ENCODE measurements at places on chromosomes 2 and 18.

DNA sequence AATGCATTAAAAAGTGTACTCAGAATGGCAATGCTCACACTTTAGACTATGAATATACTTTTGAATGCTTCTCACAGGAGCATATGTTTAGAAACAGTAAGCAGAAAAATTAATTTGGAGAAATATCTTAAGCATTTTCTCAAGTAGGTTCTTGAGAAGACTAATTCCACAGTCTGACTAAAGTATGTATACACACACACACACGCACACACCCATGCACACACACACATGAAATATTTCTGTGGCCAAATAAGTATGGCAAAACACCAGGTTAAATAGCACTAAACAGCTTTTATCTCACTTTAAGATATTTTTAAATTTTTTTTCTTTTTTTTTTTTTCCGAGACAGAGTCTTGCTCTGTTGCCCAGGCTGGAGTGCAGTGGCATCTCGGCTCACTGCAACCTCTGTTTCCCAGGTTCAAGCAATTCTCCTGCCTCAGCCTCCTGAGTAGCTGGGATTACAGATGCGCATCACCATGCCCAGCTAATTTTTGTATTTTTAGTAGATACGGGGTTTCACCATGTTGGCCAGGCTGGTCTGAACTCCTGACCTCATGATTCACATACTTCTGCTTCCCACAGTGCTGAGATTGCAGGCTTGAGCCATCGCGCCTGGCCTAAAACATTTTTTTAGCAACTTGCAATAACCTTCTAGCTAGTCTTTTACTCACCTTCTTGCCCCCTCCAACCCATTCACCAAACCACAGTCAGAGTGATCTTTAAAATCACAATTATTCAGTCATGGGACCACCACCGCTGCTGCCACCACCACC, 67.5 kb upstream of the SCG2 start:
- no peak for DNase-seq

DNA sequence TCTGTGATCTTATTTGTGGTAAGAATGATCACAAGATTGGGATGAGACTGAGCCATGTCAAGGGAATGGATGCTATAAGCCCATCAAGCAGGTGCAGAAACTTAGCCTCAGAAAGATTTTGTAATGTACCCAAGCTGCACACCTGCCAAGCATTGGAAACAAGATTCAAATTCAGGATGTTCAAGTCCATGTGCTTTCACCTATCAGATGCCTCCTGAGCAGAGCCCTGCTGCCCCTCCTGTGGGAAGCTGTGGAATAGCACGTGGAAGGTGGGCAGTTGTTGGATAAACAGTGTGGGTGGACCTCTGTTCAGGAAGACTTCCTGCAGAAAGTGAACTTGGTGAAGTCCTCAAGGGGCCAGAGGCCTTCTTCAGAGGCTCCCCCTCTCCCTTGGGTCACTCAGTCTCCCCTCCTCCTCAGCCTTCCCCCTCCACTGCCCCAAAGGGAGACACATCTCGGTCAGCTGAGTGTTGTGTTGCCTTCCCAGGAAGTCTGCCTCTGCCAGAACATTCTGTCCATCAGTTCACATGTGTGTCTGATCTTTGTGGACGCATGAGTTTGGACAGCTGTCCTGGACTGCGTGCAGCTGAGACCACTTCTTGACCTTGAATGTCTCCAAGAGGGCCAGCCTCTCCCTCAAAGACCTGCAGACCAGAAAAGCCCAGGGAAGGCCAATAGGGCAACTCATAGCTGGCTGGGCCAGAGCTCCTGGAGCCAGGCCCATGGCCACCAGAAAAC, 186.1 kb downstream of the INHBB start:
- DNase-seq, result no peak

DNA sequence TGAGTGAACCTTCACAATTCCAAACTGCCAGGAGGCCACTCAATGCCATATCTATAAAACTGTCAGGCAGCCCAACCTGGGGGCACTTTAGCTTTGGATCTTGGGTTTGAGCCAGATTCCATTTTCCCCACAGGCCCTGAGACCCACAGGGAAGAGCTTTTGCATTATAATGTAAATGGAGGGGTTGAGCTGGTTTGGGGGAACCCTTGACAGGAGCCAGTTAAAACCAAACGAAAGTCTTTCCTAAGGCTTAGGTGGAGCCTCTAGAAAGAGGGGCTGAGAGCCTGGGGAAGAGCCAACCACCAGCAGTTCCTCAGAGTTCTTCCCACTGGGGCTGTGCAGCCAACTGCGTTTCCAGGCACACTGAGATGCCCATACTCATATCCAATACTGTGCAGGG, 42.7 kb downstream of the BCL11A start:
- DNase-seq, result no peak

DNA sequence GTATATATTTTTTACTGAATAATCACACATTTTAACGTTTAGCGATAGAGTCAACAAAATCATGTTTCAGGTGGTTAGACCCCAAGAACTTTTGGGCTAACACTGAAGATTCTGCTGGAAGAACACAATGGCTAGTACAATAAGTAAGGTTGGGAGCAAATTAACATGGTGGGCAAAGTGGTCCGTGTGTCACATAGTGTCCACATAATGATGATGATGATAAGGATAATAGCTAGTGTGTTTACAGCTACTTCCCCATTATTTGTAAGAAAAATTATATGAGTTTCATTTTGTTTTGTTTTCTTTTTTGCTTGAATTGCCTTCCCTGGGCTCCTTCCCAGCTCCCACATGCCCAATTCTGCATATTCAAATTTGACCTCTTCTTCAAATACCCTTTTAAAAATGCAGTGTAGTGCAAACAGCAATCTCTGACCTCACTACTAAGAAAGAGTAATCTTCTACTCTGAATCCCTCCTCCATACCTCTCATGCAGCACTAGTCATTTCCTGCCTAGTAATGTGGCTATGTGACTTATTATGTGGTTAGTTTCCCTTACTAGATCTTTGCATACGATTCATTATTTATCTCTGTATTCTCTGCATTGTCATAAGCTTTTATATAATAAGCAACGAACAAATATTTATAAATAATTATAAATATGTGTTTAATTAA, 16.9 kb upstream of the VPS54 start:
- DNase-seq, result no peak
